ENCODE measurements at places on chromosomes 16 and 17.
A peak's percentile ranks its signal among the peaks of the same experiment; 100 is the strongest.

- no peak for DNase-seq
These were observed 7.3 kb downstream of the TNRC6A start for GRCh38 chr16:24736758-24737157.

GRCh38 chr16:50941681-50942080, 199.8 kb downstream of the CYLD start:
- no peak for DNase-seq

- no peak for DNase-seq
These were observed 2.9 kb downstream of the UBB start for GRCh38 chr17:16383772-16384287.

GRCh38 chr17:49364119-49364518, 2.1 kb upstream of the ZNF652 start:
- no peak for DNase-seq

GRCh38 chr16:57540387-57540786, 2.1 kb upstream of the ADGRG5 start:
- no peak for DNase-seq

DNA sequence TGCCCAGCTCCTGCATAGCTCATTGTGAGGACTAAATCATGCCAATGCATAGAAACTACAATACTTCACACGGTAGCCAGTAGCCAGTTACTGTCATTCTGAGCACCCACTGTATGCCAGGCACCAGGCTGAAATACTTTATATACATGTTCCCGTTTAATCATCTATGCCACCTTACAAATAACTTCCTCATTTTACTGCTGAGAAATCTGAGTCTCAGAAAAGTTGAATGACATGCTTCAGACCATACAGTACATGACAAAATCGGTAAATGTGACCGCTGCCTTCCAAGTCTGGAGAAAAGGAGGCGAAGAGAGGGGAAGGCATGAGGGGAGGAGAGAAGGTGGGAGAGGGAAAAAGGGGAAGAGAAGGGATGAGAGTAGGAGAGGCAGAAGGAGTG, 9.2 kb upstream of the TLCD3B start:
- no peak for DNase-seq

- DNase-seq = peak; percentile 51
These were observed 10.2 kb upstream of the HOXB9 start for GRCh38 chr17:48636177-48637018.

Measured in CD4-positive, alpha-beta T cell treated with Interleukin-15 for 1 hour (primary cell).